ENCODE measurements at places on chromosomes 13 and 19.
A peak's percentile ranks its signal among the peaks of the same experiment; 100 is the strongest.

DNA sequence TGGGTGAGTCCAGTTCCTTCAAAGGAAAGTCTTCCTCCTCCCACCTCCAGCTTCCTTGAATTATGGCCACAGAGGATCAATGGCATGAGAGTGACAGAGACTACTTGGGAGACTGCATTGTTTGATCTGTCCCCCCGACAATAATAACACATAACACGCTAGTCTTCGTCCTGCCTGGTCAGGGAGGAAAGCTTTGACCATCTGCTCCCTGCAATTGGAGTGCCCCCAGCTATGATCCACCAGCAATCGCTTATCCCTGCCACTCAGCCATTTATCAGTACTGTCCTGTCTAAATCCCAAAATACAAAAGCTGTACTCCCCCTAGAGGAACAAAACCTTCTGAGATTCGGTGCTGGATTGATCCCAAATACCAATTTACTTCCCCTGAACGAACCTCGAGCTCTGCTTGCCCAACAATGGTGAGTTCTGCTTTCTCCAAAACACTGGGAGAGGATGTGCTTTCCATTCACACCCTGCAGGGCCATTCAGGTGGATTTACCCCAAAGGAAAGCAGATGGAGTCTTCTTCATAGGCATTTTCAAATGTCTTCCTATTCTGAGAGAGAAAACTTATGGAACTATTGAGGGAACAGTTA is 466.7 kb downstream of the TSHZ3 start:
- DNase-seq: no peak

GRCh38 chr13:30654430-30654829 is 36.7 kb downstream of the USPL1 start:
- no peak for DNase-seq

DNA sequence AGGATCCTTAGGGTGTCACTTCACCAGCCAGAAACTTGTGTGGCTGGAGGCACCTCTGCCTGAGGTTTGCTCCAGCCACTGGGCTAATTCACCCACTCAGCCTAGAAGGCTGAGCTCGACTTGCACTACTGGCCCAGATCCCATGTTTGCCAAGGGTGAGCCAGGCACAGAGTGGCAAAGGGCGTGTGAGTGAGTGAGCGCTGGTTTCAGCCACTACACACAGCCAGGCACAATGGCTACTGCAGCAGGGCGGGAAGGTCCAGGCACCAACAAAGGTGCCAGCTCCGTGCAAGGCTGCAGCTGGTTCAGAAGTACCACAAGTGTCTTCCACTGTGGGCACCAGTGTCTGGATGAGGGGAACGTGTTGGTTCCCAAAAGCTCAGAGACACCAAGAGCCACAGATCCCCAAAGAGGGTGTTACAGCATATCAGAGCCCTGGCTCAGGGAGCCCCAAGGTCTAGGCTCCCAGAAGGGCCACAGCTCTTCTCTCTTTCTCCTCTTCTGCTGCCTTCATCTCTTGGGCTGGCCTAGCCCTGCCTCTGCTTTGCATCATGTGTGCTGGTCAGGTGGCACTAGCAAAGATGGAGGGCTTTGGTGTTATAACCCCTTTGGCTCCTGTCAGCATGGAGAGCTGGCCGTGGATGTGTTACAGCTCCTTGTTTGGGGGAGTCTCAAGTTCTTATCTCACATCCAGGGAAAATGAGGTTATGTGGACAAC is 736.3 kb upstream of the KLHL1 start:
- no peak for DNase-seq

- no peak for DNase-seq
Observed at GRCh38 chr13:73987618-73988017, 146.6 kb downstream of the KLF12 start.

DNA sequence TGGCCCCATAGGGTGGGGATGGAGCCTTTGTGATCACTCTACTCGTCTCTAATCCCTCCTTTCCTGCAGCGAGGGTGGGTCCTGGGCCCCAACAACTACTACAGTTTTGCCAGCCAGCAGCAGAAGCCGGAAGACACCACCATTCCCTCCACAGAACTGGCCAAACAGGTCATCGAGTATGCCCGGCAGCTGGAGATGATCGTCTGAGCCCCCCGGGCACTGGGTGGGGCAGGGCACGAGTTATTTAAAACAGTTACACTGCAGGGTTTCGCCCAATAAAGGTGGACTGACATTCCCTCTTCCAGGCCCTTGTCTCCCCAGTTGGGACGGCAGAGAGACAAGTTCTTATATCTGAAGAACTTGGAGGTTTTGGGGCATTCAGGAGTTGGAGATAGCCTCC is 4.7 kb downstream of the GGN start:
- no peak for DNase-seq

- no peak for DNase-seq
Observed at GRCh38 chr19:41796901-41797300, 514 bp downstream of the CEACAM3 start.

DNA sequence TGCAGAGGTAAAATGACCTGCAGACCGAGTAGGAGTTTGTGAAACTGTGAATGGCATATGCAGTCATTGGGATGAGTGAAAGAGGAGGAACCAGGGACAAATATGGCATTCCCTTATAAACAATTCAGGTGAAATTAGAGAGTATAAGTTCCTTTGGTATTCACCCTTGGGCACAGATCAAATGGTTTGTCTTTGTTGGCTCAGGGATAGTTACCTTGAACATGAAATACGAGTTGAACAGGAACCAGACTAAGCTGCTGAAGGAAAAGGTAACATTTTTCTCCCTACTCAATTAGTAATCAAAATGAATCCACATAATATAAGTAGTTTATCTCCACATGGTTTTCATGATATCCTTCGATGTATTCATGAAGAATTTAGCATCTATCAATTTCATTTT is 50.5 kb downstream of the SLITRK1 start:
- DNase-seq: no peak

- DNase-seq: no peak
Observed at GRCh38 chr13:50585674-50586413, 257.6 kb downstream of the DLEU7 start.

- no peak for DNase-seq
Observed at GRCh38 chr19:18915639-18916038, 3.5 kb downstream of the COPE start.

- peak; percentile 13 for DNase-seq
Observed at GRCh38 chr13:34107806-34108205, 289.9 kb downstream of the RFC3 start.

- no peak for DNase-seq
Observed at GRCh38 chr19:31586282-31586681, 237.0 kb upstream of the TSHZ3 start.

DNA sequence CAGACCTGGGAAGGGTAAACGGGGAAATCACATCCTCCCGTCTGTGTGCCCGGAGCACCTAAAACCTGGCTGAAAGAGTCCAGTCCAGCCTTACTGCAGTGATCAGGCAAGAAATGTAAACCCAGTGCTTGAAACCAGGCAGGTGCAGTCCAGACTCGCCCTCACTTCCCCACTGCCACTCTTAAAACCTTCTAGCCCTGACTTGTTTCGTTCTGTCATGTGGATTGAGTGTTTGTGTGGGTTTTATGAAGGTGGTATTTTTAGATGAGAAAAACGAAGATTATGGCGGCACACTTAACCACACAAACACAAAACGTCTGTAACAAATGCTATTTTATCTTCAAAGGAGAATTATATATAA is 839 bp upstream of the CKAP2 start:
- peak; percentile 34 for DNase-seq

DNA sequence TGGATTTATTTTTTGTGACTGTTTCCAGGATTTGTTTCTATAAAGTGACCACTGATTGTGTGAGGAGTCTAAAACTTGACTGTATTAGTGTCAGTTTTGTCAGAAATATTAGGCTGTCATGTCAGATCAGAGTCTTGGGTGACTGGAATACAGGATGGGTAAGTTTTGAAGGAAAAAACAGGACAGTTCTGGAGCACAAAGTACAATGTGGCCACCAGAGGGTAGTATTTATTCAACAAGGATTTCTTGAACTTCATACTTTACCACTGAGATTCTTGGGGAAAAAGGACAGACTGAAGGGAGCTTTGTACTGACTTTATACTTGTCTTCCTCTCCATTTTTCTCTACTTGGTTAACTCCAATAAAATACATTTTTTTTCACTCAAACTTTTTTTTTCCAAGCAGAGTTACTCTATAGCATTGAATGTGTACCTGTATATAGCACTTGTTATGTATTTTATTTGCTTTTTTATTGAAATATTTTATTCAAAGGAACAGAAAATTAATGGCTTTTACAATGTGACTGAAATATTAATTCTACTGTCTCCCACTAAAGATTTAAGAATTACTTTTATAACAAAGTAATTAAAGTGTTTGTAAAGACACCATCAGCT is 51.1 kb downstream of the LMO7 start:
- DNase-seq: peak; percentile 48

DNA sequence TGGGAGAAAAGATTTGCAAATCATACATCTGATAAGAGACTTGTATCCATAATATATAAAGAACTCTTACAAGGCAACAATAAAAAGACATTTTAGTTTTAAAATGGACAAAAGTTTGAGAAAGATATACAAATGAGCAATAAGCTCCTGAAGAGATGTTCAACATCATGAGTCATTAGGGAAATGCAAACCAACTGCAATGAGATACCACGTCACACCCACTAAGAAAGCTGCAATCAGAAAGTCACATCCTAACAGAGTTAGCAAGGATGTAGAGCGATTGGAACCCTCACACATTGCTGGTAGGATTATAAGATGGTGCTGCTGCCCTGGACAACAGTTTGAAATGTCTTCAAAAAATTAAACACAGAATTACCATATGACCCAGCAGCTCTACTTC is 50.3 kb downstream of the GSX1 start:
- no peak for DNase-seq

GRCh38 chr19:16564842-16565241 is 7.4 kb downstream of the SLC35E1 start:
- DNase-seq: no peak

Data from HT1080 (cell line).